Stimulated activated CD4-positive, alpha-beta T cell treated with anti-CD3 and anti-CD28 coated beads, Interleukin-1b, Interleukin-23, amount 100 ng/mL, for 4 hours (primary cell): ENCODE measurements at places on chromosomes 1 and 21.

DNA sequence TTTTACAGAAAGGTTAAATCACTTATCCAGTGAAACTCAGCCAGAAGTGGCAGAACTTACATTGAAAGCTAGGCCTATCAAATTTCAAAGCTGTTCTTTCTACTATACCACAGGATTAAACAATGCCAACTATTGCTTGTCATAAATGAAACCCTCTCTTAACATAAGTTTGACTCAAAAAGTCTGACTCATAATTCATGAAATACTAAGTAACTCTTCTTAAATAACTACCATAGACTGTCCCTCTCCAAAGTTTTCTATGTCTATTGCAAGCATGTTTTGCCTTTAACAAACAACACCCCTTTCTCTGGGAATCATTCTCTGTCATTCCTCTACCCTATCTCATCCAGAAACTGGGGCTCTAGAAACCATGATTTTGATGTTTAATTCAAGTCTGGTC lies 109.5 kb upstream of the UBE2U start:
- no peak for DNase-seq

DNA sequence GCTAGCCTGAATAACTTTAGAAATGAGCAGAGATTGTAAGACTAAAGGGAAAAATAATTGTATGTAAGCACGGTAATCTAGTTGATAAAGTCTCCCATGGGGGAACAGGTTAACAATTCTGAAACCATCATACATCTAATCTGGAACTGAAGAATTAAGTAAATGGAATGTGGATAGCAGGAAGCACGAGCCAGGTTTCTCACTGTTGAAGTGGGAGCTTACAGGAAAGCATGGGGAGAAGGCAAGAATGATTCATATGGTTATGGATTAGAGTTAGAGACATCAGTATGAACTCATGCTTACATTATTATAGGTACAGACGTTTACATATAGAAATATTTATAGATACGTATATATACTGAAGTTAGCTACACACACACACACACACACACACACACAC lies 83.0 kb downstream of the LEPR start:
- no peak for DNase-seq

- DNase-seq, result no peak
Measured at GRCh38 chr1:226617109-226617508, 68.5 kb downstream of the STUM start.

DNA sequence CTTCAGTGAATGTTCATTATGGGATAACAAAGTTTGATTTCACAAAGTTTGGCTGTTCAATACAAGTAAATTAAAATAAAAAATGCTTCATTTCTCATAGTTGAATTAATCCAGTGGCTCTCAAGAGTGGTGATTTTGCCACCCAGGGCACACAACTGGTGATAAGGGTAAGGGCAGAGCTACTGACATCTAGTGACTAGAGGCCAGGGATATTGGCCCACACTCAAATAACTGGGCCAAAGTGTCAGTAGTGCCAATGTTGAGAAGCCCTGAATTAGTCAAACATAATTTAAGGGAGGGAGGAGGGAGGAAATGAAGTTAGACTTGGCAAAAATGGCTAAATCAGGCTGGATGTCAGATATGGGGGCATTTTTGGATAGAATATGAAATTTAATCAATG lies 880.5 kb upstream of the ADGRL4 start:
- DNase-seq, result no peak

GRCh38 chr1:121518726-121519041 lies 333.9 kb downstream of the SRGAP2C start:
- no peak for DNase-seq

DNA sequence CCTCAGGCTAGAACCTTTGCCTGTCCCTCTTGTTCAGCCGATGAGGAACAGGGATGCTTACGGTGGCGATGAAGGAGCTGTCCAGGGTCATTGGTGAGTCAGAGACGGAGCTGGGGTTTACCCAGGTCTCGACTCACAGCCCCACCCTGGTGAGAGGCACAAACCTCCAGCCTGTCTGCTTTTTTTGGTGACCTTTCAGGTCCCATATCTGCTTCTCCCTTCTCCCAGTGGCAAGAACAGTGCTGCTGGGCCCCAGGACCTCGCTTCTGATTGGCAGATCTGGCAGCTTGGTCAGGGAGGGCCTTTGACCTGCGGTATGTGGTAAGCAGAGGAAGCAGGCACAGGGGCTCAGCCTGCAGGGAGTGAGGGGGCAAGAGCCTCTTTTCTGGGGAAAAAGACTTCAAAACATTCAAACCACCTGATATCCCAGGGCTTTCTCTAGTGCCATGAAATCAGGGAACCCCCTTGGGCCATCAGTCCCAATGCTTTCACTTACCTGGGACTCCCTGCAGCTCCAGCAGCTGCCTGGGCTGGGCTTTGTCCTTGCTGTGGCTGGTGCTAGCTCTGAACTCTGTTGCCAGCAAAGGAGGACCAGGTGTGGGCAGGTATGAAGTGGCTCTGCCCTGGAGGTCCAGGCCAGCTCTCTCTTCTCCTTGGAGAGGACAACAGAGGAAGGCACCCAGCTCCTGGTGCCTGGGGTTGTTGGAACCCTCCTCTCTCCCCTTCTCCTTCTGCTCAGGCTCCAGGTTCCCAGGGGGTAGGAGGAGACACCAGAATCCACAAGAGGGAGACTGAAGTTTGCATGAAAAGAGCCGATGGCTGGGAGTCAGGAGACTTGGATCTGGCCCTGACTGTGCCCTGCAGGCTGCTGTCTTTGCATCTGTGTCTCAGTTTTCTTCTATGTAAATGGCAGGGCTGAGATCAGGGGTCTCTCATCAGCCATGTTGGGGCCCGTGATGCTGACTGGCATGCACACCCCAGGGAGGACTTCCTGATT lies 41.4 kb downstream of the TRIM62 start:
- no peak for DNase-seq

DNA sequence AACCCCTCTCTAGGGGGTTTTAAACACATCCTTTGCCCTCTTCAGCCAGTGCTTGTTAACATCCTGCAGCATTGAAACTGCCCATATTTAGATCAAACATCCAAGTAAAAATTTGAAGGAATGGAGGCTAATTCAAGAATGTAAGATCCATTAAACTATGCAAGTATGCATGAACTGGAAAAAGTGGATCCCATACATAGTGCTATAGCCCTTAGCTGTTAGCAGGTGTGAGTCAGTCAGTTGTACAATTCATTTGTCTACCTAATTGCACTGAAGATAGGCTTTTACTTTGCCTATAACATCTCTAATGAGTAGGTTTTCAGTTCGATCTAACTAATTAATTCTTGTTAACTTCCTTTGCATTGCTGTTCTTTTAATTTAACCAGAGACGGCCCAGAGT lies 270.9 kb downstream of the LMO4 start:
- no peak for DNase-seq

- DNase-seq, result no peak
Measured at GRCh38 chr1:225422031-225422605, 5.7 kb downstream of the LBR start.

DNA sequence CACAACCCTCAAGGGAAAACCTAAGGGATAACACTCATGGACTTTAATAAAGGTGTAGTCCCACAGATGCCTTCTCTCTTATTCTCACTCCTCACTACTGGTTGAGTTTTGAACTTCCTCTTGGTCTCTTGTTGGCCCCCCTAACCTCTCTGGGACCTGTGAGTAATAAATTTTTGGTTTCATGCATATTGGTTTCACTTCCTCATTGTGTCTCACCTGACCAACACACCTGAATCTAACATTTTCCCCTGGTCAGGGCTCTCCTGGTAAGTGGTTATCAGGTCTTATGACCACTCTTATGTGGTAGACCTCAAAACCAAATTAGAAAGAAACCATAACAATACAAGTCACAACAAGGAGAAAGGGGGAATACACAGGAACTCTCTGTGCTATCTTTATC lies 60.5 kb upstream of the PRMT6 start:
- DNase-seq, result no peak

DNA sequence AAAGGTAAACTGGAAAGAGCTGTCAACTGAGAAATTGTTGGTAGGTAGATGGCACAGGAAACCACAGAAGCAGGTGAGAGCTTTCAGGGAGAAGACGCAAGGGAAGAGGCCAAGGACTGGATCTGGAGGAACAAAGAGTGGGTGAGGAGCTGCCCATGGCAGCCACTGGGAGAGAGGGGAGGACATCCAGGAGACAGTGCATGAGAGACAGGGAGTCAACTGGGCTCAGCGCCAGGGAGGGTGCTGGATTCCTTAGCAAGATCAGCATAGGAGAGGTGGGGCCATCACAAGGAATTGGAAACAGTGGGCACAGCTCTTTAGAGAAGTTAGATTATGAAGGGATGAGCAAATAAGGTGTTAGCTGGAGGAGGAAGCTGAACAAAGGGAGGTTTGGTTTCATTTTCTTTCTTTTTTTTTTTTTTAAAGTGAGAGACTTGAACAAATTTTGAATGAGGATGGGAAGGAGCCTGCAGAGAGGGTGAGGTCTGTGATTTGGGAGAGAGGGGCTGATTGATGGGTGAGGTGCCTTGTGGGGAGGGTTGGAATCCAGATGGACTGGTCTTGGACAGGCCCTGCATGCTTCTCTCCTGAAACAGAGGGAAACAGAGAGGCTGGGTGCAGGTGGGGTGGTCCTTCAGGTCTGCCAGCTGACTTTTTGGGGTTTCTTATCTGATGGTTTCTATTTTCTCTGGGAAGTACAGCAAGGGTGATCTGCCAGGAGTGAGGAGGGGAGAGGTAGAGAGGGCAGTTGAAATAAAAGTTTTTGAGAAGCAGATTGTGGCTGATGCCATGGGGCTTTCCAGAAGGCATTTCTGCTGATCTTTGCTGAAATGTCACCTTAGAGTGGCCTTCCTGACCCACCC lies 5.4 kb downstream of the CYP4B1 start:
- DNase-seq, result no peak

DNA sequence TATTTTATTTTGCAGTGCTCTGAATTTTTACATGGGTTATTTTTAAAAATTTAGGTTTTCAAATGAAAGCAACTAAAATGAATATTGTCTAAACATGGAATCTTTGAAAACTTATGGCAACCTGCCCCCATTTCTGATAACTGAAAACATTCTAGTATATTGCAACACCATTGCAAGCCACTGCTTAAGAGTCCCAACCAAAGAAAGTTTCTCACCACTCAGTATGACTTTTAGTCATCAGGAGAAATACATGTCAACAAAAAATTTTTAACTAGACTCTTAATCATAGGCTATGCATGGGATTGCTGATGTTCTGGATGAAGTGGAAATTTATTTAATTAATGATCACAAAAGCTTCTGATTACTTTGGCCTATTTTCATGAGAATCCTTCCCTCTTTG lies 112.1 kb downstream of the TNFSF18 start:
- DNase-seq, result no peak

GRCh38 chr1:168980180-168980579 lies 126.3 kb upstream of the ATP1B1 start:
- DNase-seq, result no peak

GRCh38 chr1:206117151-206117948 lies at the start of gene AVPR1B:
Gene AVPR1B (minus strand): TSS chr1:206117388. CDS start chr1:206116890, 498 bp downstream.
- DNase-seq, result peak; percentile 10

- DNase-seq, result no peak
Measured at GRCh38 chr1:61461406-61462384, 263.2 kb downstream of the TM2D1 start.

- DNase-seq, result no peak
Measured at GRCh38 chr1:40197656-40198055, 36.5 kb downstream of the RLF start.

- no peak for DNase-seq
Measured at GRCh38 chr1:162976628-162977027, 92.5 kb upstream of the RGS4 start.

GRCh38 chr1:153688736-153689328 lies 10.3 kb downstream of the NPR1 start:
- DNase-seq, result no peak

GRCh38 chr1:162487241-162487640 lies 10.4 kb upstream of the UHMK1 start:
- no peak for DNase-seq

DNA sequence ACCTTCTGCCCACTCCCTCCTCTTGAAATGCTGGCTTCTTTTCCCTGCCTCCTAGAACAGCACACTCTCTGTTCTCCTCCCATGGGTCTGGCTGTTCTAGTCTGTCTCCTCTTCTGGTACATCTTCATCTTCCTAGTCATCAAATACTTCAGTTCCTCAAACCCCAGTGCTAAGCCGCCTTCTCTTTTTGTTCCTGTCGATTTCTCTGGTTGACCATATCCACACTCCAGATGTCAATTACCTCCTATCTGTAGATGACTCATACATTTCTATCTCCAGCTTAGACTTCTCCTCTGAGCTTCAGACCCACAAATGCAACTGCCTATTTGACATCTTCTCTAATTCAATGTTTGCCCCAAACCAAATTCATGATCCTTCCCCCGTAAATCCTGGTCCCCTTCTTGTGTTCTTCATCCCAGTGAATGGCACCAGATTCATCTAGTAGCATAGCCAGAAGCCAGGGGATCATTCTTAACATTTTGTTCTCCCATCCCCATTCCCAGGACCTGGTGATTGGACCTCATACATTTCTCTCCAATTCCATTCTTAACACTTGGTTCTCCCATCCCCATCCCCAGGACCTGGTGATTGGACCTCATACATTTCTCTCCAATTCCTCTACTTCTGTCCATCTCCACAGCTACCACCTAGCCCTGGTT lies 35.9 kb downstream of the USP24 start:
- no peak for DNase-seq

GRCh38 chr1:65319754-65320153 lies 10.4 kb downstream of the DNAJC6 start:
- no peak for DNase-seq

DNA sequence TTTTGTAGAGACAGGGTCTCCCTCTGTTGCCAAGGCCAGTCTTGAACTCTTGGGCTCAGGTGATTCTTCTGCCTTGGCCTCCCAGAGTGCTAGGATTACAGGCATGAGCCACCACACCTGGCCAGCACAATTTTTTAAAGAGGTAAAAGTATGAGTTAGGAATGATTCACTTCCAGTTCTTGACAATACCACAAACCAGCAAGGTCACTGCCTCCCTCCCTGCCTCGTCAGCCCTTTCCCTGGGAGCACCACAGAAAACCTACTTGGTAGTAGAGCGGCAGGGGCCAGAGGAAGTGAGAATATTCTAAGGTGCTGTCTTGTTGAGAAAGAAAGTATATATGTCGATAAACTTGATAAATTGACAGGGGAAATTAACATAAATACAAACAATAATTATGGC lies 10.8 kb upstream of the CDA start:
- DNase-seq, result no peak

DNA sequence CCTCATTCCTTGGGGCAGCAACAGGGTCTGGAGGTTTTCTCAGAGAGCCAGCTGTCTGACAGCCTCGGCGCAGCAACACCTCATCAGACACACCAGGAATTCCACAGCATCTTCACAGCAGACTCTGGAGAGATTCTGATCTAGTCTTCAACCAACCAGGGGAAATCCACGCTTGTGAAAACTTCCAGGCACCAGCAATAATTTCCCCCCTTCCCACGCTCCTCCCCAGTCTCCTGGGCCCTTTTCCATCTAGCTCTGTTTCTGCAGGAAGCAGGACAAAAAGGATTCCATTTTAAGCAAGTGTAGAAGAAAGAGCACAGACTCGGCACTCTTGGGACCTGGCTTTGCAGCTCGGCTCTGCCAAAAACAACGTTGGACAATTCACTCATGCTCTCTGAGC lies 44.3 kb upstream of the CAPZB start:
- no peak for DNase-seq

GRCh38 chr1:97050506-97050905 lies 328.9 kb downstream of the PTBP2 start:
- no peak for DNase-seq
